ENCODE measurements at places on chromosomes 2 and 18. TPM values are rescaled to one million over a fixed set of nuclear protein-coding genes. Genes with fewer than 3 reads are reported as not detected.

Gene TCF4
- 3.2 TPM for total RNA-seq

Gene NYAP2
- total RNA-seq, result not detected

Gene ANKRD30B
- not detected for total RNA-seq

Gene KATNAL2
- 2.0 TPM for total RNA-seq

Gene PSTPIP2
- total RNA-seq, result 6.0 TPM

Gene ADGRF3
- 1.3 TPM for total RNA-seq

Gene ABCG5
- total RNA-seq, result not detected

Gene MEIS1
- total RNA-seq, result not detected

Gene PLCD4
- total RNA-seq, result 0.77 TPM

Gene SLC25A12
- 9.5 TPM for total RNA-seq

Gene TNFRSF11A
- 1.7 TPM for total RNA-seq

DNA sequence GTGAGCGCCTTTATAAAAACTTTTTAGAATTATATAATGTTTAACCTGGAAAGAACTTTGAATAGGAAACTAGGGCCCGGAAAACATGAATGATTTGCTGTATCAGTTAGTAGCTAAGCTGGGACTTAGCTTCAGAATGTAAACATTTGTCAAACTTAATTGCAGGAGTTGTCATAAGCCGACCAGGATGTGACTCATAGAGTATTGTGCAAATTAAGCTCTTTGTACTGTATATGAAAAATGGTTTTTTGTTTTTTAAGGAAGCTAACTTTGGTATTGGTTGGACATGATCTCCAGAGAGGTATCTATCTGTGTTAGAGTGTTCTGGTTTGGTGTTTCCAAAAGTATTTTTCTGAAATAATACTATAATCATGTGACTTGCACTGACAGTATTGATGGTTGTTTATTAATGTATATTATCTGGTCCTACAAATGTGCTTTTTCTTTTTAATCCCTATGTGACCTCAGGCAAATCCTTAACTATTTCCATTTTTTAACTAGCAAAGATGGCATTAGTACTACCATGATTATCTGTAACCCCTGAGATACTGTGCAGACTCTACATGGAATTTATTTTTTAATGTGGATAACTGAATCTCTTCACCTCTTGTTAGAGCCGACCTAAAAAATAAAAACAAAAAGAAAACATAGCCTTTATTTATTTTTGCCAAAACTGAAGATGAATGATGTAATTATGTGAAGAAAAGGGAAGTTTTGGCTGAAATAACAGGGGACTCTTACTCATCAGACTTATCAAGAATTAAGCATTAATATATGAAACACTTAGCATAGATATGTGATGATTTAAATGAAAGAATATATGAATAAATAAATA is 11.7 kb downstream of the YIPF4 start:
- no peaks in the 10 kb centered on the region for H3K27me3 ChIP-seq
- H3K36me3 ChIP-seq, result peaks cover 21% of the 10 kb centered on the region
- no peak for DNase-seq
- H3K27ac ChIP-seq, result no peak overlapping the region
- no peak overlapping the region for H3K4me3 ChIP-seq
- H3K4me1 ChIP-seq, result peaks cover 6% of the 10 kb centered on the region

DNA sequence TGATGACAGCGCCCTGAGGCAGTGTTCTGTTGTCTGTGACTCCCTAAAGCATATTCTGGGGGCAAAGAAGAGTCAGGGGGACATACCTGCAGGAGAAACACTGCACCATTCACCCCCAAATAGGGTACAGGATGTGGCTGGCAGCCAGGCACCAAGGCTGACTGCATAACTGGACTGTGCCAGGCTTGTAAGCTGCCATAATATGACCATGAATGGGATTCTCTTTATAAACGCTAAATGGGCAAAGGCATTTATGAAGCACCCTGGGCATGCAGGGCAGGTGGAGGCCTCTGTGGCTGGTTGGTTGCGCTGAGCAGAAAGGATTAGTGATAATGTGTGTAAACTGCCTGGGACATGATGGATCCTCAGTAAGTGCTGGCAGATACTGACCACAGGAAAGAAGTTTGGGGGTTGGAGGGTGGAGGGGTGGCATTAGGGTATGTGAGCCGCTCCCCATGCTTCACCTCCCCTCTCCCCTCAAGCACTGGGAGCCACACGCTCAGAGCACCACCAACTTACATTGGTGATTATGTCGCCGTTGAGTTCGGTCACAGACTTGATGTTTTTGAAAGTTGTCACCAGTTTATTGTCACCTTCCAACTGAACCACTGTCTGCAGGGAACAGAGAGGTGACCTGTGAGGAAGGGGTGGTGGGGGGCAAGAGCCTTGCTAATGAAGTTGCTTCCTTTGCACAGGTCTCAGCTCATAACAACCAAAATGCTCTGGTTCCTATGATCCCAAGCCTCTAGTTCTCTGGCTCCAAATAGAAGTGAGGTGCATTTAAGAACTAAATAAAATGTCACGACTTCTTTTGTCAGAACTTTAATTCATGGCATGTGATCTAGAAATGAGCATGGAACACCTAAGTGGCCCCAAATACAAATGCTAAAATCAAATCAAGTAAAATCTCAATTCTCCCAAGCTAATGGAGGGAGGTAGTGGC is 3.6 kb downstream of the FABP1 start:
- no peak overlapping the region for H3K27ac ChIP-seq
- DNase-seq, result no peak
- H3K27me3 ChIP-seq, result no peaks in the 10 kb centered on the region
- H3K36me3 ChIP-seq, result no peaks in the 10 kb centered on the region
- H3K4me3 ChIP-seq, result no peak overlapping the region

- H3K27ac ChIP-seq, result no peak overlapping the region
- peaks cover 6% of the 10 kb centered on the region for H3K27me3 ChIP-seq
- H3K36me3 ChIP-seq, result no peaks in the 10 kb centered on the region
Measured at GRCh38 chr2:199663157-199663556, 187.8 kb downstream of the FTCDNL1 start.

GRCh38 chr2:181952404-181953226 is 33.0 kb upstream of the PPP1R1C start:
- H3K36me3 ChIP-seq, result no peaks in the 10 kb centered on the region
- no peak for DNase-seq
- no peak overlapping the region for H3K4me3 ChIP-seq
- no peaks in the 10 kb centered on the region for H3K27me3 ChIP-seq

DNA sequence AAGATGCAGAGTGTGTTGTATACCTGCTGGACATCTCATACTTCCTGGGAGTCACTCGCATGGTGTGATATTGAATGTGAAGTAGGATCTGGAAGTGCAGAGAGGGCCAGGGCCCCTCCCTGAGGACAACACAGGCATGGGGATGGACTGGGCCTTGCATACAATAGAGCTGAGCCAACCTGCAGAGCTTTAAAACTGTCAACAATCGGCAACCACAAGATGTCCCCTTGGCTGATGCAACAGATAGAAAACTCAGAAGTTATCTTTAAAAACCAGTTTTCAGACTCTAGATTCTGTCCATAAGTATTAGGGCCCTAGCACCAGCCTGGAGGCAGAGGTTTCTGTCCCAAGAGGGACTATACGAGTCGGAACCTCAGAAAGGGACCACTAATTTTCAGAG is 19.7 kb downstream of the EVA1A start:
- H3K4me1 ChIP-seq, result no peaks in the 10 kb centered on the region
- H3K27me3 ChIP-seq, result peaks cover 2% of the 10 kb centered on the region
- no peak overlapping the region for H3K4me3 ChIP-seq
- H3K27ac ChIP-seq, result no peak overlapping the region
- H3K36me3 ChIP-seq, result no peaks in the 10 kb centered on the region
- DNase-seq, result no peak

- H3K27ac ChIP-seq, result peak overlapping the region; percentile 89
- DNase-seq, result peak; percentile 46
- H3K27me3 ChIP-seq, result no peaks in the 10 kb centered on the region
- H3K4me1 ChIP-seq, result peaks cover 24% of the 10 kb centered on the region
Measured at GRCh38 chr2:71130905-71131244, 441 bp downstream of the MPHOSPH10 start.

- H3K27me3 ChIP-seq, result no peaks in the 10 kb centered on the region
- H3K4me1 ChIP-seq, result peaks cover 68% of the 10 kb centered on the region
- H3K4me3 ChIP-seq, result no peak overlapping the region
- peak overlapping the region; percentile 48 for H3K27ac ChIP-seq
Measured at GRCh38 chr2:174605687-174606086, 8.1 kb upstream of the WIPF1 start.

- no peaks in the 10 kb centered on the region for H3K27me3 ChIP-seq
- H3K4me1 ChIP-seq, result no peaks in the 10 kb centered on the region
- no peak overlapping the region for H3K4me3 ChIP-seq
- no peak for DNase-seq
- H3K36me3 ChIP-seq, result peaks cover 75% of the 10 kb centered on the region
- no peak overlapping the region for H3K27ac ChIP-seq
Measured at GRCh38 chr2:210432633-210433032, 43.9 kb downstream of the LANCL1 start.

DNA sequence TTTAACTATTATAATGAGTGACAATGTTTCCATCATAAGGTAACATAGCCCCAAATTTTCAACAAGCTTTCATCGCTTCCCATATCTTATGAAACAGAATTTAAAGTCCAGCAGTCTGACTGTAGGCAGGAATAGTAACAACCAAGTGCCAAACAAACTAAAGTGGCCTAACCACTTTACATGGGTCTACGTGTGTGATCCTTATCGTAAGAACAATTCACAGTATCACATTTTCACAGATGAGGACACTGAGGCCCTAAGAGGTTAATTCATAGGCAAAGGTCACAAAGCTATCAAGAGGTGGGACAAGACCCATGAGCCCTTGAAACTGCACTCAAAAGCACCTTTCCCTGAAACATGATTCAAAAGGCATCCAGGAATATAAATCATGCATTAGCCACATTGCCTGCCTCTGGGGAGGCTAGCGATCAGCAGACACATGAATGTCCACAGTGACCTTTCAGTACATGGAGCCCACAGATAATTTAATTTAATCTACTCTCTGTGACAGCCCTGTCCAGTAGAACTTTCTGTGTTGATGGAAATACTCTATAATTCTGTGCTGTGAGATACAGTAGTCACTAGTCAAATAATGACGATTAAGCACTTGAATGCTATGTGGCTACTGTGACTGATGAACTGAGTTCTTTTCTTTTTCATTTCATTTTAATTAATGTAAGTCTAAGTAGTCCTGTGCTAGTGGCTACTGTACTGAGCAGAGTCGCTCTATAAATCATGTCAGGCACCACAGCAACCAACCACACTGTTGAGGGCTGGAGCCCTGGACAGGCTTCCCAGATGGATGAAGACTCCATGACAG is 30.3 kb downstream of the KIDINS220 start:
- peaks cover 79% of the 10 kb centered on the region for H3K36me3 ChIP-seq
- no peaks in the 10 kb centered on the region for H3K4me1 ChIP-seq
- no peaks in the 10 kb centered on the region for H3K27me3 ChIP-seq
- H3K4me3 ChIP-seq, result no peak overlapping the region

GRCh38 chr2:101153077-101153707 is 2.0 kb upstream of the TBC1D8 start:
- no peaks in the 10 kb centered on the region for H3K27me3 ChIP-seq
- H3K4me3 ChIP-seq, result no peak overlapping the region
- no peak for DNase-seq
- H3K4me1 ChIP-seq, result peaks cover 28% of the 10 kb centered on the region

Measured in CD4-positive, alpha-beta T cell (primary cell).